Fibroblast of the aortic adventitia (primary cell): ENCODE measurements at places on chromosomes 3 and 15.

DNA sequence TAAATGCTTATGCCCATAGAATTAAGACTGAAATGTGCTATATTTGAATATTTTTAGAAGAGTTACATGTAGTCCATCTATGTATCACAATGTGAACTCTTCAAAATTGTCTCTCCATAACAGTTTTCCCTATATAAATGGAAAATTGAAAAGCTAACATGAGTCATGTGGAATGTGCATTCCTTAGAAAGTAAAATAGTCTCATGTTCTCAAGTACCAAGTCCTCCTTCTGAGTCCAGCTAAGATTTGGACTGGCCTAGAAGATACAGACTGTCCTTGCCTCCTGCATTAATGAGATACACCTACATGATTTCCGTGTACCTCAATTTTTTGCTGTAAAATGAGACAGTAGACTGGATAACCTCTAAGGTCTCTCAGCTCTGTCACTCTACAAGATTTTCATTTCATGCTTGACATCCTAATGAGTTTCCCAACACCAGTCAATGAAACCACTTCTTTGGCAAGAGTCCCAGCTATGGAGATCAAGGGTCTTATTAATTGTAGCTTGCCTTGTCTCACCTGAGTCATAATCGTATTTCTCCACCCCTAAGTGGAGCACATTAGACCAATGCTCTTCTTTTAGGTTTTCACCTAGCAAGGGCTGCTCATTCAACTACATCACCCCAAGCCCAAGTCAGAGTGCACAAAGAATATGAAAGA is 350.6 kb upstream of the IL12A start:
- DNase-seq = peak; percentile 66

- DNase-seq = no peak
These were observed 72.7 kb downstream of the UBE2E2 start for GRCh38 chr3:23275814-23276213.

DNA sequence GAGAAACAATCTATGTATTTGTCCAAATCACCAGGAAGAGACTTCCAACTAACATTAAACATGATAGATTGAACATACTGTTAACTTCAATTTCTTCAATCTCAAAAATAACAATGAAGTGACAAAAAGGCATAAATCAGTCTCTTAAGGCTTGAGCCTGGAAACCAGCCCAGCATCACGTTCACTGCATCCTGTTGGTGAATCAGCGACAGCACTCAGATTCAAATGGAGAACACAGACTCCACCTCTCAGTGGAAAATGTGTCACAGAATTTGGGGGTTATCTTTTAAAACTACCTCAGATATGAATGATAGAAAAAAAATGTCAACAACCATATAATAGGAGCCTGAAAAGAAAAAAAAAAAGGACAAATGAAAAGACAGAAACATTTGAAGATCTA is 212.0 kb downstream of the MINAR1 start:
- DNase-seq = peak; percentile 67

DNA sequence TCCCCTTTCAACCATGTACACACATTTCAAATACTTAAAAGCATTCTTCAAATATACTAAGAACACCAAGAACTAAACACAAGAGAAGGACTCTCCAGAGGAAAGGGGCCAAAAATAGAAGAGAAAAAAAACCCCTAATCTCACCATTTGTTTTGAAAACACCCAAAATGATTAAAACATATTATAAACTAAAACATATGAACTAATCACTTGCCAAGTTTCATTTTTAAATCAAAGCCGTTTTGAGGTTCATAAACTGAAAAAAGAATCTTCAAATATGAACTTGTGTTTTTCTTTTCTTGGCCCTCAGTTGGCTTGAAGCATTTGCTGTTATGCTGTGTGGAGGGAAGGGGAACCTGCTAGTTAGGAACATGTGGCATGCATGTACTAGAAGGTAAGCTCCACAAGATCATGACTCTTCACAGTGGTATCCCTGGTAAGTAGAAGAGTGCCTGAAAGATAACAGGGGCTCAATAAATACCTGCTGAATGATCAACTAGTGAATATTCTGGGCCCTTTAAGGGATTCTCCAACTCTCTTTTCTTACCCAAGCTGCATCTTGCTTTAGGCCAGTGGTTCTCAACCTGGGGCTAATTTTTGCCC is 224.5 kb downstream of the TIGIT start:
- peak; percentile 37 for DNase-seq

DNA sequence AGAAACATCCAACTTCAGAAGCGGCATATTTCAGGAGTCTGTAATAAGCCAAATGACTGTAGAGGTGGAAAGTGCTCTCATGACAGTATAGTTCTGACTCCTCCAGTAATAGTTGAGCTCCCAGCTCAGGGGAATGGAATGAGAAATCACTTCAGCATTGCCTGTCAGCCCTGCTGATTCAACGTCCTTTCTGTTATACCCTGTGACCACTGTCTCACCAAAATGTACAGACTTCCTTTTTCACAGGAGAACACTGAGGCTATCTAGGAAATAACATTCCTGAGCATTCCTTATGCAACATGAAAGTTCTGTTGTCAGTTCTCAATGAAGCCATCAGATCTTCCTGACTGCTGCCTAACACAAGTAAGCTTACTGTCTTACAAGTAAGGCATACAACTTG is 284.5 kb upstream of the MME start:
- DNase-seq = peak; percentile 79

GRCh38 chr3:142027735-142028134 is 121.6 kb downstream of the TFDP2 start:
- peak; percentile 17 for DNase-seq
